ENCODE measurements at places on chromosomes 6 and 20.

GRCh38 chr20:2804852-2805688 lies 4.6 kb upstream of the CPXM1 start:
- peak; percentile 17 for DNase-seq

GRCh38 chr20:14951105-14951504 lies 613.7 kb upstream of the FLRT3 start:
- no peak for DNase-seq

GRCh38 chr20:11270566-11270965 lies 596.8 kb upstream of the JAG1 start:
- DNase-seq: no peak

DNA sequence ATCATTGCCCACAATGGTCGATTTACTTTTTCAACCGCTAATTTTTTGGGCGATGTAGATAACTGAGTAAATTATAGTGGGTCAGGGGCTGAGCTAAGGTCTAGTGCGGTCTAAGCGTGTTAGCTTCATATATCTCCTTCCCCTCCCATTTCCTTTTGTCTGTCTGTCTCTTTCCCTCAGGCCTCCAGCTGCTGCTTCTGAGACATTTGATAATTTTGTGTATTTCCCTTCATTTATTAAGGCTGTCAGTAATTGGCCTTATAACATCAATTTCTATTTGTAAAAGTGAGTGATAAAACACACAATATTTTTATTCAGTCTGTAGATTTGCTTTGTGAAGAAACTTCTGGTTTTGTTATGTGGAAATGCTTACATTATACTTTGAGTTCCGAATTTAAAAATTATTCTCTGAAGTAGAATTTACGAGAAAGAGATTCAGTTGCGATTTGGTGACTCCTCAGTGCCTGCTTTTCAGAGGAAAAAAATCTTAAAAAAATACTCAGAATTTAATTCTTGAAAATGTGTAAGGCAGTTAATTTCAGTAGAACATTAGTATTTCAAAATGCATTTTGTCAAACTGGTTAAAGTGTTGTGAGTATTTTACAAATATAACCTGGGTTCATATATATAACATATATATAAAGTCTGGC lies 1.4 kb downstream of the TMEM170B start:
- DNase-seq: no peak

DNA sequence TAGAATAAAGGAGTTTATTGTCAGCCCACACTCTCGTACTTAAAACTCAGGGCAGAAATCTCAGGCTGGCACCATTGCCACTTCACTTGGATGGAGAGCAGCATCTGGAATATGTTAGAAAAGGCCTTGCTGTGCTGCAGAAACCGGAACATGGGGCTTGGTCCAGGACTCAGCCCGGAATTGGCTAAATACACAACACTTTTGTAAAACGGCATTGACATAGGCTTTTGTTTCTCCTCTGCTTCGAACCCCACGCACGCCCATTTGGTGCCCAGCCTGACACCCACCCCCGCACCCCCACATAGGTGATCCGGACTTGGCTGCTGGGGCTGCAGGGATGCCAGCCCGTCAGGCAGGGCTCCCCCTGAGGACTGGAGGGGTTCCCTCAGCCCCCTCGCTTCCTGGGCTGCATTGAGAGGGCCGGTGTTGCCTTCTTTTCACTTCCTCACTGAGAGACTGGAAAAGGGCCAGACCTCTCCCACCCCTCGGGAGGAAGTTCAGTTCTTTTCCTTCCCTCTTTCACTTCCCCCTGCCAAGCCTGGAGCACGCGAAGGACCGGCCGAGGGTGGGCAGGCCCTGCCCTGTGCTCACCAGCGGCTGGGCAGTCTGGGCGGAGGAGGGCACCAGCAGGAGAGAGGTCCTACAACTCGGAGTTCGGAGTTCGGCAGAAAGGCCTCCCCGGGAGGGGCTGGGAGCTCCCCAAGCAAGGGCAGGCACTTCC lies 17.9 kb upstream of the CST3 start:
- DNase-seq: peak; percentile 18

DNA sequence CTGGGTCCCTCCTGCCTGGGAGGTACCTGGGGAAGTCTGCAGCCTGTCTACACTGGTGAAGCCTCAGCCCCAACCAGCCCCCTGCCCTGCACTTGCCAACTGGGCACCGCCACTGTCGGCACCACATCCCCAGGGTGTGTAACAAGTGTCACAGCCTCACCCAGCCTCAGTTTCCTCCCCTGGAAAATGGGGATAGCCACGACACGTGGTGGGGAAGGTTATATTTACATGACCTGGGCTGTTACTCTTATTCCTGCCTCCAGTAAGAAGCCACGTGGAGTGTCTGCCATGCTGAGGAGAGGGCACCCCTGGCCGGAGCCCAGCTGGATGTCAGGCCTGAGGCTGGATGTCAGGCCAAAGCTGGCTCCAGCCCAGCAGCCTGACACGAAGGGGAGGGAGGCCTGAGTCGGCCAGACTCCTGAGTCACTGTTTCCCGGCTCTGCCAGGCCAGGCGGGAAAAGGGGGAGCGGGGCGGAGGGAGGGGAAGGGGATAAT lies 44.9 kb downstream of the SNAI1 start:
- DNase-seq: peak; percentile 90

- no peak for DNase-seq
Observed at GRCh38 chr6:95614094-95614493, 36.8 kb downstream of the MANEA start.

GRCh38 chr20:62979310-62979709 lies 26.8 kb downstream of the SLC17A9 start:
- DNase-seq: no peak

GRCh38 chr6:17600527-17601385 lies 654 bp downstream of the FAM8A1 start:
- peak; percentile 16 for DNase-seq

- DNase-seq: no peak
Observed at GRCh38 chr6:48474136-48474535, 363.1 kb upstream of the PTCHD4 start.
